ENCODE measurements at places on chromosomes 6 and 20. TPM values are rescaled to one million over a fixed set of nuclear protein-coding genes. Genes with fewer than 3 reads are reported as not detected.

The PRSS16 gene
- not detected for total RNA-seq

- DNase-seq = no peak
Observed at GRCh38 chr6:132142768-132143167, 191.6 kb upstream of the CCN2 start.

GRCh38 chr6:82337688-82338257 lies 25.8 kb upstream of the TPBG start:
- no peak for DNase-seq

- DNase-seq = no peak
Observed at GRCh38 chr6:31055441-31055840, 45.2 kb downstream of the MUC22 start.

DNA sequence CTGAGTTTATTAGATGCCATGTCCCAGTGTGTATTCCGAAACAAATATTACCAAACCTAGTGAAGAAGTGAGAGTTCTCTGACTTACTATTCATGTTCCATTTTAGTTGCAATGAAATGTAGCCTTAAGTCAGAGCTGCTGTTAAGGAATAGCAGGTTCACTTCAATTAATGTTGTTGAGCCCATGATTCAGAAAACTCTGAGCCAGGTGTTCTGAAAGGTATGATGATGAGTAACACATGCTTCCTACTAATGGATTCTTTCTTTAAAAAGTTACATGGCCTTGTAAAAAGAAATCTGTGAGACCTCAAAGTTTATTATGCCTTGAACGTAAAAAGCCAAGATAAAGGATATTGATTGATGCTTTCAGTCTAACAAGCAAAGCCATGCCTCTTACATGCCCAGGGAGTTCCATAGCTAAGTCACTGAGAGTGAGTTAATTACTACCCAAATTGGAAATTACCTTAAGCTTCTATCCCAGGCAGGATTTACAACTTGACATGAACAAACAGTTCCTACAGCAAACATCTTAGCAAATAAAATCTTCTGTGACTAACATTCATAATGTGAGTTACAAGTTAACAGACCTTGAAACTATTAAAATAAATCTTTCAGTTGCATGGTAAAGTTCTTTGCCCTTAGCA lies 122.9 kb downstream of the AKAP7 start:
- DNase-seq = no peak

The COL21A1 gene
- total RNA-seq = 20.3 TPM
